ENCODE measurements at places on chromosomes 5 and 9.

DNA sequence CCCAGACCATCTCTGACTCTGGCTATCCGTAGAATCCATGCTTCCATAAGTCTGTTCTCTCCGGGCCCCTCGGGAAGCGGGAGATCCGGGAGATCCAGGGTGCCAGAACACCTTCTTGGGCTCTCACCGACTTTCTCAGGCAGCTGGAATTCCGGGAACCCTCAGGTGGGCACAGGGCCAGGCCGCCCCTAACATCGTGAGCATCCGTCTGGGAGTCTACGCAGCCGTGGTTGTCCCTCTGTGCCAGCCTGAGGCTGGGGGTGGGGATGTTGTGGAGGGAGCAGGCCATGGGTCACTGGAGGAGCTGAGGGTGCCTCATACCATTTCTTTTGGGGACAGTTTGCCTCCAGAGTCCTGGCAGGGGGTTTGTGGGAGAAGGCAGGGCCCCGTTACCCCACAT lies 92.3 kb upstream of the COL5A1 start:
- DNase-seq, result no peak

- no peak for DNase-seq
Measured at GRCh38 chr5:117880932-117881331, 1107.4 kb downstream of the DTWD2 start.

- no peak for DNase-seq
Measured at GRCh38 chr9:126151031-126151685, 175.5 kb upstream of the MVB12B start.

- no peak for DNase-seq
Measured at GRCh38 chr9:124527781-124528180, 20.6 kb upstream of the NR5A1 start.

DNA sequence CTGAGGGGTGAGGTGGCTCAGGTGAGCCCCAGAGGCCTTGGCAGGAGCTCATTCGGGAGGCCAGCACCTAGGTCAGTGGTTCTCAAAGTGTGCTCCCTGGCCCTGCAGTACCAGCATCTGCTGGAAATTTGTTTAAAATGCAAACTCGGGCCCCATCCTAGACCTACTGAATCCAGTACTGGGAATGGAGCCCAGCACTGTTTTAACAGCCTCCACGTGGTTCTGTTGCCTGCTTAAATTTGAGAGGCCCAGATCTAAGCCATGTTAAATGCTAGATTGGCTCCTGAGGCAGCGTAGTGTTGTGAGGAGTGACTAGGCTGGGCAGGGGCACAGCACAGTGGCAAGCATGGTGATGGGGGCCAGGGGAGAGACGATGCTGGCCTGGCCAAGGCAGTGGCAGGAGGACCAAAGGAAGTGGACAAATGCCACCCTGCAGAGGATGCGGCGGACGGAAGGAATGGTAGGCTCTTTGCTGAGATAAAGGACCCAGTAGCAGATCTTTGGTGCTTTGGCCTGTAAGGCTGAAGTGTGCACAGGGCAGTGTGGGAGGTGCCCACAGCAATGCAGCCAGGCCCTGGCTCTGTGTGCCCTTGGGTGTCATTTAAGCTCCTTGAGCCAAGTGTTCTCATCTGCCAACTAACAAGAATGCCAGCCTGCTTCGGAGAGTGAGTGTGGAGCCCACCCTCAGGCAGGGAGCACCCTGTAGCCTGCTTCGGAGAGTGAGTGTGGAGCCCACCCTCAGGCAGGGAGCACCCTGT lies 4.2 kb downstream of the PRR7 start:
- DNase-seq, result no peak
